ENCODE measurements at places on chromosomes 4 and X. TPM values are rescaled to one million over a fixed set of nuclear protein-coding genes. Genes with fewer than 3 reads are reported as not detected.

The TNIP3 gene
- total RNA-seq = not detected

The HHIP gene
- total RNA-seq = 0.54 TPM

The ASB12 gene
- total RNA-seq = not detected

The SUPT20HL2 gene
- not detected for total RNA-seq

The GYG2 gene
- total RNA-seq = 1.5 TPM

The GK2 gene
- not detected for total RNA-seq

The P2RY4 gene
- 1.4 TPM for total RNA-seq

The INTU gene
- 11.0 TPM for total RNA-seq

The DDX53 gene
- not detected for total RNA-seq

The PLXNB3 gene
- 52.2 TPM for total RNA-seq

The NLGN4X gene
- total RNA-seq = 2.7 TPM

The SASH3 gene
- 12.4 TPM for total RNA-seq

The DUSP9 gene
- not detected for total RNA-seq

The SPANXC gene
- total RNA-seq = not detected

The PDLIM3 gene
- total RNA-seq = 1,176 TPM

The ZFP42 gene
- total RNA-seq = not detected

All from thoracic aorta (tissue), 2 donors.